ENCODE measurements at places on chromosomes 11 and 22.

GRCh38 chr22:26547426-26547825 is 35.2 kb upstream of the TFIP11 start:
- no peak for DNase-seq

- no peak for DNase-seq
These were observed 59.1 kb downstream of the IGLL1 start for GRCh38 chr22:23520863-23521440.

GRCh38 chr11:131002145-131002544 is 85.9 kb upstream of the SNX19 start:
- no peak for DNase-seq

GRCh38 chr11:88341522-88342251 is 4.2 kb upstream of the CTSC start:
- DNase-seq: no peak

DNA sequence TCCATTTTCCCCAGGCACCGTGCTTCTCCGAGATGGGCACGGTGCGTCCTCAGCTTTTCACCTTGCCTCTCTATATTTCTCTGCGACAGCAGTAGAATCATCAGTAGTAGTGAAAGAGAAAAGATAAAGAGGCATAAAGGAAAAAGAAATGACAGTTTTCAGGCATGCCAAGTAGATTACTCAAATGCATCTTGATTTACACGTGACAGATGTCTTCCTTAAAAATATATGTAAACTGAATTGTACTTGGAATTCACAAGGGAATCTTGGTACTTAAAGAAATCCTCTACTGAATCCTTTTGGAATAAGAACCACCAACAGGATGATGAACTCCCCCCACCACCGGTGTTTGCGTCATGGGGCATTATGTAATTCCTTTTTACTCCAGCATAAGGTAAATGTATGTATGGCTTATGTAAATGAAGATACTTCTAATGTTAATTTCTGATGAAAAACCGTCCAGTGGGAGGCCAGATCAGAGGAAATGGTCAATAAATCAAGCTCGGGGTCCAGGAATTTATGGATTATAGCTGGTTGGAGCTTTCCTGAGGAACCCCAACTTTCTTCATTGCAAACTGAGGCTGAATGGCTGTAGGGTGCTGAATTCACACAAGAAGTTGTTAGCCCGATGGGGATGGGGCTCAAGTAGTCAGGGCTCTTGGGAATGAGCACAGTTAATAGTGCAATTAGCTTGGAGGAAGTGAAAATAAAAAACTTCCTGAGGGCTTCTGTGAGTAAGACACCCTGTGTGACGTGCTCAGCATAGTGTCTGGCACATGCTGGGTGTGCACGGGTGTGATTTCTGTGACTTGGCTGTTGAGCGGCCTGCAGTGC is 630.4 kb downstream of the OPCML start:
- DNase-seq: no peak

- DNase-seq: no peak
These were observed 526.3 kb upstream of the RAG2 start for GRCh38 chr11:37124384-37124783.

GRCh38 chr11:8533332-8533731 is 60.7 kb downstream of the STK33 start:
- peak; percentile 28 for DNase-seq

DNA sequence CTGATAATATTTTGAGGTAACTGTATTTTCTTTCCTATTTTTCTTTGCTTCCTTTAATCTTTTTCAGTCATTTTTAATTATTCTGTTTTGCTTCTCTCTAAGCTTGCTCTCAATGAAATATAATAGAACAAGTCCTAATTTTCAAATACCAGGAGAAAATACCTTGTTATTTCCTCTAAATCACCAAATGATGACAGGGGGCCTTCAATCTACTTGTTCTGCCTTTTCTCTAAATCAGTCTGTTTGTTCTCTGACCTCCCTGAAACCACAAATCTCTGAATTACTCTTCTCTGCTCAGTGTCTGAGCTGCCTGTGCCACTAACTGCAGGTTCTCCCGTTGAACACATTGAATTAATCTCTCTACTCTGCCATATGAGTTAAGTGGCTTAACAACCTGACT is 286.2 kb downstream of the C11orf87 start:
- no peak for DNase-seq

GRCh38 chr11:69541501-69542313 is 60.2 kb downstream of the LINC01488 start:
- no peak for DNase-seq

DNA sequence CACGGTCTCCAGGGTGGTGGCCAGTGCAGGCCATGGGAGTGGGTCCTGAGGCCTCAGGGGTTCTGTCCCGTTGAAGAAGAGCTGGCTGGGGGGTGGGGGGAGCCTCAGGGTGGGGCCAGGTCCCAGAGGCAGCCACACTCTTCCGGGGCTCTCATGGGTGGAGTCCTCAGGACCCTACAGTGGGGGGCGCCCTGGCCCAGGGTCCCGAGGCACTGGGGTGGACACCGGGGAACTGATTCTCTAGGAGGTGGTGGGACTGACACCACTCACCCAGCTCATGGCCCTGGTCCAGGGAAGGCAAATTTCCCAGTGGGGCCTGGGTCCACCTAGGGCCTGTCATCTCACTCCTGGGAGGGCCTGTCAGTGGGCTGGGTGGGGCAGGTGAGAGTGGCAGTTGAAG is 12.8 kb downstream of the GGT5 start:
- DNase-seq: no peak

DNA sequence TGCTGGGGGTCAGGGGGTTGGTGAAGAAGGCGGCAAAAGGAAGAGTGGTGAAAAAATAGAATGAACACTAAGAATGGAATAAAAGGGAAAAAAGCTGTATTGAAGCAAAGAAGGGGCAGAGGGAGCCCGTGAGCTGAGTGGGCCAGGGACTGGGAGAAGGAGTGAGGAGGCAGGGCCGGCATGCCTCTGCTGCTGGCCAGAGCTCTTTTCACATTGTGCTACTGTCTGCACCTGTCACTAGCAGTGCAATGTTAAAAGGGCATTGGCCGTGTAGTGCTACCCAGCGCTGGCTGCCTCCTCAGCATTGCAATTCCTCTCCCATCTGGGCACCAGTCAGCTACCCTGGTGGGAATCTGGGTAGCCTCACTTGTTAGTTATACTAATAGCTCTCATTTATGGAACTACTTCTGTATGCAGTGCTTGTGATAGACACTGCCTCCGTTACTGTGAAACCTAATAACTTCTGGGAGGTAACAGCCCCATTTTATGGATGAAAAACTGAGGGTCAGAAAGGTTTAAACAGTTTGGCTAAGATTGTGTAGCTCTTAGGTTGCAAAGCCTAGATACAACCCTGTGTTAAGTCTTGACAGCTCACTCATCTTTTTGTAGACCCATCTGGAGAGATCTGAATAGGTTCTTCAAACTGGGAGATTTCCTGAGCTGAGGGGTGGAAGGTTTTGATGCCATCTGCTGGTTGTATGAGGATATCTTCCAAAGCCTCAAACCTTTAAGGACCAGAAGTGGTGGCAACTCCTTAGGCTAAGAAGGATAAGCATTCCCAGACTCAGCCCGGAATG is 8.5 kb downstream of the YPEL4 start:
- DNase-seq: peak; percentile 48

- no peak for DNase-seq
These were observed 261.3 kb downstream of the TMEM135 start for GRCh38 chr11:87299041-87299481.

- DNase-seq: no peak
These were observed 999 bp downstream of the FGF3 start for GRCh38 chr11:69818231-69818602.

- no peak for DNase-seq
These were observed 42.5 kb downstream of the CCDC73 start for GRCh38 chr11:32752001-32752400.

- no peak for DNase-seq
These were observed 72.2 kb downstream of the PDHX start for GRCh38 chr11:34988294-34989255.

GRCh38 chr11:77589181-77589520 is 602 bp upstream of the AQP11 start:
- no peak for DNase-seq

DNA sequence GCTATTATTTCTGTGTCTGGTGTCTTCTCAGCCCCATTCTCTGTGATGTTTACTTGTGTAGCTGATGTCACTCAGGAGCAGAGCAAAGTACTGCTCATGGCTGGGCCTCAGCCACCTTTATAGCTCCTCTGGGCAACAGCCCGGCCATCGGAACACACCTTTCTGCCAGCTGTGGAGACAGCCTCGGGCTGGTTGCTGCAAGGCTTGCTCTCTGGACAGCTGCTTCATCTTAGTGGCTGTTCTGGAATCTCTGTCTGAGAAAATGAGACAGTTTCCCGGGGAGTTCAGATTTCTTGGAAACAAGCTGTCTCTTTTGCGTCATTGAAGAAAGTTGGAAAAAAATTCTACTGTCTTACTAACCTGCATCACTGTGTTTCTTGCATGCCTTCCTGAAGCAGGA is 20.0 kb downstream of the THY1 start:
- DNase-seq: no peak

- DNase-seq: no peak
These were observed 5.0 kb upstream of the APOBEC3A start for GRCh38 chr22:38952281-38952993.

DNA sequence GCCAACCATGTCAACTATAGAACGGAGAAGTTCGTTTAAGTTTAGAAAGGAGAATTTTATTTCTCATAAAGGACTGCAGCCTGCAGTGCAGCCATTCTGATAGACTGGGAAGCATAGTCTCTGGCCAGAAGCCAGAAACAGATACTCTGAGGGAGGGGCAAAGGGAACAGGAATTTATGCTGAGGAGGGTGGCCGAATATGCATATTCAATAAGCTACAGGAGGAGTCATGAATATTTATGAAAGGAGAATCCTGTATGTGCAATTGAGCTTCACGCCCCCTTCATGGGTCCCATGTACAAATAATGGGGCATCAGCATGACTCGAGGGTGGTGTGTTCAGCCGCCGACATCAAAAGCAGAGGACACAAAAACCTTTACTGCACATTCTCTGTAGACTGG is 199.9 kb downstream of the CWF19L2 start:
- no peak for DNase-seq

GRCh38 chr11:73313652-73314051 is 5.6 kb downstream of the ARHGEF17 start:
- DNase-seq: no peak

DNA sequence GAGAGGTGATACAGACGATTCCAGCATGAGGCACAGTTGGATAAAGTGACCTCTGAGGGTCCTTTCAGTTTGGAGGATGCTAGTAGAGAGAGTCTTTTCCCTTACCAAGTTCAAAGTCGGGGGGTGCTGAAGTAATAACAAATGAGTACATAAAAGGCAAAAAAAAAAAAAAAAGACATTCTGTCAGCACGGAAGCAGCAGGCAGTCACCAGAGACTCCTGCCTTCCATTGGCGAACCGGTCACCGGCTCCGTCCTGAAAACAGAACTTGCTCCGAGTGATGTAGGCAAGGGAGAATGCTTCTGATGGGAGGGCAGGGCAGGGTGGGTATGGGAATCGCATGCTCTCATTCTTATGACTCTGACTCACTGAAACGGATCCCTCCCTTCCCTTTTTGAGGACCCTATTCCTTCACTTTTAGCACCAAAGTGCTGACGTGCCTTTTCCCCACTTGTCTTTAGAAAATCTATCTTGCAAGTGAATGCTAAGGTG is 65.9 kb downstream of the PRR5L start:
- DNase-seq: no peak

DNA sequence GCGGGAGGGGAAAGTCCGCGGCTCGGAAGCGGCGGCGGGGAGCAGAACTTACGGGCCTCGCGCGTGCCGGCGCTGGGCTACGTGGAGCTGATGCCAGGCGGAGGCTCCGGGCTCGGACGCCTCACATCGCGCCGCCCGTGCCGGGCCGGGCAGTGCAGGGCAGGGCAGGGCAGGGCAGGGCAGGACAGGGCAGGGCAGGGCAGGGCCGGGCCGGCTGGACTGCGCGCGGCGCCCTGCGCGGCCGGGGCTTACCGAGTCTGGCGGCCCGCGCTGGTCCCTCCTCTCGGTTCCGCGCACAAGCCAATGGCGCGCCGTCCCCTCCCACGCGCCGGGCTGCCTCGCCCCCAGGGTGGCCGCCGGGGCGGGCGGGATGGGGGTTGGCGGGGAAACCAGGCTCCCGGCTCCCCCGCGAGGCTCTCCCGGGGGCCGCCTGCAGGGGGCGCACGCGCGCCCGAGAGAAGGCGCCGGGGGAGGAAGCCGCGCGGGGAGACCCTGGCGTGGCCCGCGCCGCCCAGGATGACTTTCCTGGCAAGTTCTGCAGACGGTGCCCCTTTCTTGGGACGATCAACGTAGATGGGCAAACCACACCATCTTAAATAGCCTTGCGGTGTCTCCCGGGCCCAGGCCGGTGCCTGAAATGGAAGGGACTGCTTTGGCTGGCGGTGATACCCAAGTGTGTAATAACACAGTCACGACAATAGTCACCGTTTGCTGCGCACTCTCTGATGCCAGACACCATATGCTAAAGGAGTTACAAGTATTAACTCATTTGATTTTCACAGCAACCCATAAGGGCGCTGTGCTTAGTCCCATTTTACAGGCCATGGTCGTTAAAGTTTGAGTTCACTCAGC is at the start of gene TP53I11:
Gene TP53I11, minus strand, starts transcription at position 259 of the 852 bp plus-strand sequence. CDS start 12,548 bp downstream, outside the sequence.
- DNase-seq: no peak

- DNase-seq: no peak
These were observed 200.8 kb upstream of the C11orf87 start for GRCh38 chr11:109221190-109221589.

DNA sequence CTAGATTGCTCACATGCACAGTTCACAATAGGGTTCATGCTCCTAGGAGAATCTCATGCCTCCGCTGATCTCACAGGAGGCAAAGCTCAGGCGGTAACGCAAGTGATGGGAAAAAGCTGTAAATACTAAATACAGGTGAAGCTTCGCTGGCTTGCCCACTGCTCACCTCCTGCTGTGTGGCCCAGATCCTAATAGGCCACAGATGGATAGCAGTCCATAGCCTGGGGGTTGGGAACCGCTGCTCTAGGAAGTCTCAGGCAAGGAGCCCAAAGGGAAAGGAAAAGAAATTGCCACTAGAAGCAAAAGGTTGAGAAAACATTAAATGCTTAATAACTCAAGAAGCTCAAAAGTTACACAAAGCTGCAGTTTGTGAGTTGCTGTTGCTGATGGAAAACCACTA is 3.2 kb upstream of the TRPC6 start:
- no peak for DNase-seq

DNA sequence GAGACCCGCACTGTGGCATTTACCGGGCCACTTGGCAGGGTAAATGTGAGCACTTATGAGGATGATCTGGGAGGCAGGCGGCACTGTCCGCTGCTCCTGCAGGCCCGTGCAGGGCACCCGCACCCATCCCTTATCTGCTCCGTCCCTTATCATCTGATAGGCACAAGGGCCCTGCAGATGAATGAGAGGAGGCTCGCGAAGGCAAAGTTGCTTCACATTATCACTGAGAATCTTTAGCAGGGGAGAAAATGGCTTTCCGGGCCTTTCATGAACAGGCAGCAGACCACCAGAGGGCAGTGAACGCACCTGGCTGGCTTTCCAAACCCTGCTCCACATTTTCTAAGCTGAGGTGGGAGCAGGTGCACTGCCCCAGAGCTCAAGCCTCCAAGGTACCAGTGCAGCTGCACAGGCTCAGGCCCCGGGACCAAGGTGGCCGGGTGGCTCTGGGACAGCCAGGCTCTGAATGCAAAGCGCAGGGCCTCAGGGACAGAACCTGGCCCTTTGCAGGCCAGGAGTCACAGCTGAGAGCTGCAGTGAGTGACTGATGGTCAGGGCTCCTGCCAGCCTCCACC is 165.6 kb downstream of the SHANK2 start:
- DNase-seq: no peak
